ENCODE measurements at places on chromosomes 5 and 9. TPM values are rescaled to one million over a fixed set of nuclear protein-coding genes. Genes with fewer than 3 reads are reported as not detected.

Gene CER1
- total RNA-seq, result not detected

GRCh38 chr9:38229504-38230155, 160.6 kb upstream of the SHB start:
- no peak for DNase-seq

DNA sequence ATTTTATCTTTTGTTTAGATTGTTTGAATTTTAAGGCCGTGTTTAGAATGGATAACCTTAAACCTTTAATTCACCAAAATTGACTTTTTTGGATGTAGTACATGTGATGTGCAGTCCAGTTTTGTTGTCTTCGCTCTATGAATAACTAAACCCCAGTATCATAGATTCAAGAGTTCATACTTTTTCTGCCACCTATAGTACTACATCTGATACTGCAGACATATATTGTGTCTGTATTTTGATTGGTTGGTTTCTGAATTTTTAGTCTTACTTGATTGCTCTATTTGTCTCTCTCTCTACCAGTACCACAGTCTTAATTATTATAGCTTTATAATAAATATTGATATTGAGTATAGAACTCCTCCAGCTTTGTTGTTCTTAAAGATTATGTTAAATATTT, 58.1 kb downstream of the PPIP5K2 start:
- DNase-seq, result no peak

GRCh38 chr9:16180091-16180490, 627.2 kb downstream of the CCDC171 start:
- DNase-seq, result no peak

Gene LECT2
- total RNA-seq, result not detected

- DNase-seq, result no peak
These were observed 6.5 kb downstream of the GLIS3 start for GRCh38 chr9:4293293-4293941.

DNA sequence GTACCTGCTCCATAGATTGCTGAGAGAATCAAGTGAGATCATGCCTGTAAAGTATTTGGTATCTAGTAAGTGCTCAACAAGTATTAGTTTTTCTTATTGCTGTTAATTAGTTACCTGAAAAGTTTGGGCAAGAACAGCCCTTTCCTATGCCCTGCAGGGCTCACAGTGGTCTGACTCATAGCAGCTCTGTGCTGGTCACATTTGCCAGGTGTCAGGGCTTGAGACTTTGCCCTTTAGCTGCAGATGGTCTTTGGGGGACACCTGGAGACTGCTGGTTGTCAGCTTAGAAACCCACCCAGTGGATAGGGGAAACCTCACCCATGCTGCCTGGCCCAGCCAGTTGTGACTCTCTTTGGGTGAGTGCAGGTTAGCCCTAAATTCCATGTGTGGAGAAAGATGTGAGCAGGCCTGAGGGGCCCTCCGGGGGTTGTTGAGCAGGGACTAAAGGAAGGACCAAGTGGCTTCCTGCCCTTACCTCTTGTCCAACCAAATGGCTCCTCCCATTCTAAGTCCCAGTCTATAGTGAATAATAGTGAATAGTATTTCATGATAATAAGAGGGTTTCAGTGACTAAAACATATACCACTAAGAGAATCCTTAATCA, 9.0 kb downstream of the COL27A1 start:
- DNase-seq, result no peak

Gene CCNJL
- not detected for total RNA-seq

DNA sequence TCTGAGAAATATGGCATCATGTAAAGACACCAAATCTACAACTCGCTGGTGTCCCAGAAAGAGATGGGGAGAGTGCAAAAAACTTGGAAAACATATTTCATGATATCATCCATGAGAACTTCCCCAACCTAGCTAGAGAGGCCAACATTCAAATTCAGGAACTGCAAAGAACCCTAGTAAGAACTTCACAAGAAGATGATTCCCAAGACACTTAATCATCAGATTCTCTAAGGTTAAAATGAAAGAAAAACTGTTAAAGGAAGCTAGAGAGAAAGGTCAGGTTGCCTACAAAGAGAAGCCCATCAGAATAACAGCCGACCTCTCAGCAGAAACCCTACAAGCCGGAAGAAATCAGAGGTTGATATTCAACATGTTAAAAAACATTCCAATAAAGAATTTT, 95.5 kb upstream of the PRLR start:
- DNase-seq, result no peak

Gene POC5
- 15.7 TPM for total RNA-seq

GRCh38 chr5:116666901-116667300, 92.3 kb upstream of the SEMA6A start:
- DNase-seq, result no peak

DNA sequence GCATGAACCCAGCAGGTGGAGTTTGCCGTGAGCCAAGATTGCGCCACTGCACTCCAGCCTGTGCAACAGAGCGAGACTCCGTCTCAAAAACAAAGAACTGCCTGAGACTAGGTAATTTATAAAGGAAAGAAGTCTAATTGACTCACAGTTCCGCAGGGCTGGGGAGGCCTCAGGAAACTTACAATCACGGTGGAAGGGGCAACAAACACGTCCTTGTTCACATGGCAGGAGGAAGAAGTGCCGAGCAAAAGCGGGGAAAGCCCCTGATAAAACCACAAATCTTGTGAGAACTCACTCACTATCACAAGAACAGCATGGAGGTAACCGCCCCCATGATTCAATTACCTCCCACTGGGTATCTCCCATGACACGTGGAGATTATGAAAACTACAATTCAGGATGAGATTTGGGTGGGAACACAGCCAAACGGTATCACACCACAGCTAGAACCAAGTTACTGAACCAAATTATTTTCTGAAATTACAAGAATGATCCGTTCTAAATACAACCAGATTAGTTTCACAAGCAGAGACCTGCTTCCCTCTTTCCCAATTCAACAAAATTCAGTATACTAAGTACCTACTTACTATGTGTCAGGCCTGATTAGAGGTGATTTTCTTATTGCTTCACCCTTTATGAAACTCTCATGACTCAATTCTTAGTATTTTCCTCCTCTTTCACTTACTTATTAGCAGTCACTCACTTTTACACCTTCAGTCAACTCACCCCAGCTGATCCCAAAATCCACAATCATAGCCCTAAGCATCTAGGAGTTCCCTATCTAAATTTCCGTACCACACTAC, 8.4 kb downstream of the UBTD2 start:
- DNase-seq, result peak; percentile 84

DNA sequence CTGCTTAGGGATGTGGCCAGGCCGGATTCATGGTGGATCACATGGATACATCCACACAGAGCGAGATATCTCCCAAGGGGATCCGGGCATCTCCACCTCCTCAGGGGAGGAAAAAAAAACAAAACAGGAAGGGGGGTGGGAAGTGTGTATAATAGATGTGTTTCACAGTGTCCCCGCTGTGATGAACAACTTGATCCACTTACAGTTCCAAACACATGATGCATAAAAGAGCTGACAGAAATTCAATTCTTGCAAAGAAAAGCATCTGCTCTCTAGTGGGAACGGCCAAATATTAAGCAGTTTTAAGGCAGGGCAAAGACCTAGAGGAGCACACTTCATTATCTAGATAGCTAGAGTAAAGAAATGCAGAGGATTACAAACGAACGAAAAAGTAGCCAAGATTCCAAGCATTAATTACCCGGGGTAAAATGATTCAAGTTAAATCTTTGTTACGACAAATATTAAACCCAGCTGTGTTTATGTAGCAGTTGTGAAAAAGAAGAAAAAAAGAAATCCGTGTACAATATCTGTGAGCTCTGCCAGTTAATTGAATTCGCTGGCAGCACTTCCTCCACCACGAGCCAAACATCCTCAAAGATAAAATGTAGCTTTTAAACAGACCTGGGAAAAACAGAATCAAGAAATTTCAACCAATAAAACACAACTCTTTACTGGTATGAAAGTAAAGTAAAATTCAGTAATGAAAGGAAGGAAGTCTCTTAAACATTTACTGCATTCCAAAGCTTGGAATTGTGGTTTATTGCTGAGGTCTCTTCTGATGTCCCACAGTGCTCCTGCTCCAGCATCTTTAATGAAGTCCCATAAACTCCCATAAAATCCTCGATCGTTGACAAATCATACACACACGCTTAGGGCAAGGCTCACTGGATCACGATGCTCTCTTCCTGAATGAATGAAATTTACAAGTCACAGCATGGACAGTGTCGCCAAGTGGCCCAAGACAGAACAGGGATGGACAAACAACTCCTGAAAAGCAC, 213.0 kb downstream of the CRB2 start:
- no peak for DNase-seq

DNA sequence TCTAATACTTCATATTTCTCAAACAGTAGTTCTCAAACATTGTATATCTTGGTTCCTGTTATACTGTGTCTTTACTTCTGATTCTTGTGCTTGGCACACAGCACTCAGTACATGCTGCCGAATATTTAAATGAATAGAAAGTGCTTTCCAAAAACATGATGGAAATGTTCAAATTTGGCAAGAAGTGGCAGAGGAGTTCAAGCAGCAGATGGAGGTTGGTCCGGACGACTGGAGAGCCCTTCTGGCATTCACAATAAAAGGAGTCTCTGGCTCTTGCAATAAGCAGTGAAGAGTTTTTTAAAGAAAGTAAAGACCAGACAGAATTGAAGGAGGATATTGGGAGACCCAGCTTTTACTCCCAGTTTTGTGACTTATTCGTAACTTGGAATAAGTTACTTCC, 36.3 kb downstream of the TSTD2 start:
- no peak for DNase-seq

Gene LCN15
- total RNA-seq, result not detected

GRCh38 chr9:113978725-113979342, 99.3 kb downstream of the AMBP start:
- DNase-seq, result no peak

DNA sequence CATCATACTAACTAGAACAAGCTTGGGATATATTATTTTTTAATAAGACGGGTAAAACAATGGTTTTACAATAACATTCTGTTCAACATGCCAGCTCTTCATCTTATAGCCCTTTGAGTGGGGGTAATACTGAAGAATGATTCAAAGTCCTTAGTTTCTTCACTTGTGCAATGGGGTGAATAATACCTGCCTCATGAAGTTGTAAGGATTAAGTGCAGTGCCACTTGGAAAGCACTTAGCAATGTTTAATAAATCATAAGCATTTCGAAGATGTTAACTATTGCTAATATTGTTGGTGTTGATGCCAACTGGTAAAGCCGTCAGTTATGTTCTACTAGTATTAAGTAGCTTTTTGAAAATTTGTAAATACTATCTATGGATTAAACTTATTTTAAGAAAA, 38.0 kb downstream of the TNPO1 start:
- no peak for DNase-seq

Gene PCDHGA1
- total RNA-seq, result 0.07 TPM

Gene IFNA7
- total RNA-seq, result not detected

GRCh38 chr5:116557669-116558271, 16.9 kb downstream of the SEMA6A start:
- DNase-seq, result no peak

DNA sequence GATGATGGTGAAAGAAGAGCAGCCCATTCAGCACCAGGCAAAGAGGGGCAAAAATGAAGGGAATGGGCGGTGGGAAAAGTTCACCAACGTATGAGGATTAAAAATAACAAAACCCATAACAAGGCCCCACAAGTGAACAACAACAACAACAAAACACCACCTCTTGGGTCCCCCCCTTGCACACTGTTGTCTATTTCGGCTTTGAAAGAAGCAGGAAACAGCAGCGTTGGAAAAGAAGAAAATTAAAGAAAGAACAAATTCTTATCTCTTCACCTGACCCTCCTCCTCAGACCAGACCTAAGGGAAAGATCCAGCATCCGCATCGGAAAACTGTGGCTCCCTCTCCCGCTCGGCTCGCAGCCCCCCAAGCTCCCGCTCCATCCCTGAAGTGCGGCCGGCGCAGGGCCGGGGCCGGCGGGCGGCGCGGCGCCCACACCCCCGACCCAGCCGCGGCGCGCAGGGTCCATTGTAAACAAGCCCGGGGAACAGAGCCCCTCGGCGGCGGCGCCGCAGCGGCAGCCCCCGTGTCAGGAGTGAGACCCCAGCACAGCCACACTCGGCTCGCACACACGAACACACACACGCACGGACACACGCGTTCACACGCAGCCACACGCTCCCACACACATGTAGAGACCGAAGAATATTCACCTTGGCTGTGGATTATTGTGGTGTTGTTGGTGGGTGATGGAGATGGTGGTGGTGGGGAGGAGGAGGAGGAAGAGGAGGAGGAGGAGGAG, 535 bp downstream of the RFX3 start:
- DNase-seq, result peak; percentile 10
